Stimulated activated CD8-positive, alpha-beta memory T cell treated with anti-CD3 and anti-CD28 coated beads, Interleukin-4, amount 100 ng/mL, for 48 hours (primary cell): ENCODE measurements at places on chromosomes 7 and 10.
A peak's percentile ranks its signal among the peaks of the same experiment; 100 is the strongest.

DNA sequence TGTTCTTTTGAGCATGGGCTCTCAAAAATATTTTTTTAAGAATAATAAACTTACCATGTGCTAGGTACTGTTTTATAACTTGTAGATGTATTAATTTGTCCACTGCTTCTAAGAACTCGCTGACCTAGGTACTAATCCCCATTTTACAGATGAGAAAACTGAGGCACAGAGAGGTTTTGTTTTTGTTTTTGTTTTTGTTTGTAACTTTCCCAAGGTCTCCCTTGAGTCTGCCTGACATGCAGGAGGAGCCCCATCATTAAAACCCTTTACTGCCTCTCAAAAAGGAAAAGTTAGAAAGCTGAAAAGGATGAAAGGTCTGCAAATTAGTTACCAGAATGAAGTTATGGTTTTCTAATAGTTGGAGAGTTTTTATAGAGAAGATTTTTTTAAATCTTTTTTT is 38.5 kb upstream of the AGBL3 start:
- no peak for DNase-seq

GRCh38 chr7:70733090-70733489 is 398.9 kb upstream of the GALNT17 start:
- DNase-seq: no peak

GRCh38 chr7:17774248-17774647 is 166.0 kb downstream of the SNX13 start:
- no peak for DNase-seq

DNA sequence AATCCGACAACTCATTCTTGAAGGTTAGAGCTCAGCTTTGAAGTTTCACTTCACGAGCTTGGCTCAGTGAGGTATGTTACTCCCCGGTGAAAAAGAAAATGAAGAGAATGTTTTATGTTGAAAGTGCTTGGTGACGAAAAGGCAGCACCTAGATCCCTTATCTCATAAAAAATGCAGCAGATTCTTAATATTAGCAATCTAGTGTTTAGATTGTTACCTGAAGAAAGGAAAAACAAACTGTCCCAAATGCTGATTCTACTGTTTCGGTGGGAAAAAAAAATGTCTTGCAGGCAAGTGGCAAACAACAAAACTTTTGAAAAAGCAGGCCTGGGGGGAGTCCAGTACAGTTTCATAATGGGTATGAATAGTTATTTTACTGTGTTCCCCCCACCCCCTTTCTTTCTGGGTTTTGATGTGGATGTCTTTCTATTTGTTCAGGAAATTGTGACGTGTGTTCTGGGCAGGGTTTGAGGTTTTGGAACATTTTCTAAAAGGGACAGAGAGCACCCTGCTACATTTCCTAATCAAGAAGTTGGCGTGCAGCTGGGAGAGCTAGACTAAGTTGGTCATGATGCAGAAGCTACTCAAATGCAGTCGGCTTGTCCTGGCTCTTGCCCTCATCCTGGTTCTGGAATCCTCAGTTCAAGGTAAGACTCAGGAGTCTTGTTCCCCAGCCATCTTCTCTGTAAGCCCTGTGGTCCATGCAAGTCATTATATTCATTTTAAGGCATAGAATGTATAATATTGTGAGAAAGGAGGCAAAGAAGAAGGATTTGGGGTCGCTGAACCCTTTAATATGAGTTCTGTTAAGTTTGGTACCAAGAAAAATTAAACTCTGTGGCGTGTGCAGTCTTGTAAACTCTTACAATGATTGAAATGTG is at the start of gene SRGN:
TSS of gene SRGN (plus strand) at position 514 of the 881 bp plus-strand sequence. CDS start at position 569, 55 bp downstream.
- DNase-seq: peak; percentile 83

DNA sequence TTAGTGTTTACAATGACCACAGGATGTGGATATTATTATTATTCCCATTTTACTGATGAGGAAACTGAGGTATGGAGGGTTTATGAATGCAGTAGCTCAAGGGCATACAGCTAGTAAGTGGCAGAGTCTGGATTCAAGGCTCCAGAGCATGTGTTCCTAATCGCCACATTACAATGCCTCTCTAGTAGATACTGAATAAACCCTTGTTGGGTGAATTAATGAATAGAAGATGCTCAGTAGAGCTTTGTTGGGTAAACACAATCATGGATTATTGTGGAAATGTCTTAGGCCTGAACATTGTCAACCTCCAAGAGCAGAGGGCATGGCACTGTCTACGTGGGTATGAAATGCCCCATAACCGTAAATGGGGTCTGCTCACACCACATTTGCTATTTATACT is 545.3 kb downstream of the LRMDA start:
- DNase-seq: no peak

- no peak for DNase-seq
Measured at GRCh38 chr7:84549409-84549808, 354.8 kb upstream of the SEMA3A start.

DNA sequence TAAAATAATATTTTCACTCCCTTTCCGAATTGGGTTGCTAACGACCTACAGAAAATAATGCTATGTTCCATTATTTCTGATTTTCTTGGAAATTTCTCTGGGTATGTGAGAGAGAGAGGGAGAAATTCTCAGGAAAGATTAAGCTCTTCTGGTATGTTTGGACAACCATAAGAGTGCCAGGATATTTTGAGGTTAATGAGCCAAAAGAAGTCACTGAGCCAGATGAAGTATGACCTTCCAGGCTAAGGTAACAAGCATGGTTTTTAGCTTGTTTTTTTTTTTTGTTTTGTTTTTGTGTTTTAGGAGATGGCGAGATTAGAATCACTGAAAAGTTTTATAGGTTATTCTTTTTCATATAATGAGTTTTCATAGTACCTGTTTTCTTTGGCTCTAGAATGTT is 171.0 kb upstream of the FOXP2 start:
- no peak for DNase-seq

DNA sequence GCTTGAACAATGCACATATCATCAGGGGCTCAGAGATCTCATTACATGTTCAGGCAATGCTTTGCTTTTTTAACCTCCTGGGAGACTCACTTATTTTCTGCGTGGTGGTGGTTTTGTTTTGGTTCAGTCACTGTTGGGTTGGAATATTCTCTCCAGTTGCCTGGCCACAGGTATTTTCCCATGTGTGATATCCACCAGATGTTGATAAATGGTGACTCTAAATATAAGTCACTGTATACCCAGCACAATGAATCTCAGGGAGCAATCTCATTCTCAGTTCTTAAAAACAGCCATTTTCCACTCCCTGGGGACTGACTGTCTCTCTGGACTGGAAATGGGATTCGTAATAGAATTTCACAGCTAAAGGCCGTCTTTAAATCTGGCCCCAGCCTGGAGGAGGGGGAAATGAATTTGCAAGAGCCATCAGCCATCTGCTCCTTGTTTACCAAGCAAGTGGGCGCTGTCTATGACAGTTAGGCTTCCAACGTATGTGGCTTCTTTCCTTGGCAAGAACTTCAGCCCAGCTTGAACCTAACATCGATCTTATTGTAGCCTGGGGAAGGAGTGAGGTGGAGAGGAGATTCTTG is 1106.2 kb downstream of the NRG3 start:
- DNase-seq: no peak

DNA sequence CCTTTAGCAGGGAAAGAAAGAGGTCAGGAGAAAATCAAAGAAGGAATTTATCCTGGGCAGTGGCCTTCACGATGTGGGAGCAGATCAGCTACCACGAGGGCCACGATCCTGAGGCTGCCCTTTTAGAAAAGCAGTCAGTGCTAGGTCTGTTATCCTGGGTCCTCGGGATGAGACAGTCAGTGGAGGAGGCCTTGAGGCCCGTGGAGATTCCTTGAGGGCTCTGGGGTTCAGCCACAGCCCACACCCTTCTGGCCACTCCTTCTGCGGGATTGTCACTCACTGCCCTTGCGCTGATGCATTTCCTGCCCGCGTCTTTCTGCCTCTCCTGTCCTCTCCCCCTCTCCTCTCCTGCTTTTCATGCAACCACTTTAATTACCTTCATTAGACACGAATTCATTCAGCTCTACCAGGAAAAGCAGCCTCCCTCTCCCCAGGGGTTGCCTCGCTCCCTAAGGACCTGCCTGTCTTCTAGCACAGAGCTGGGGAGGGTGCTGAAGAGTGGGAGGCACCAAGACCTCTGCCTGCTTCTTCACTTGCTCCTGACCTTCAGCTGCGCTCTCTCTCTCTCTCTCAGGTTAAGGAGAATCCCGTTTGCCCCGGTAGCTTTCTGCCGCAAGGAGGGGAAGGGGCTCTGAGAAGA is 42.6 kb upstream of the LRRC4 start:
- no peak for DNase-seq

DNA sequence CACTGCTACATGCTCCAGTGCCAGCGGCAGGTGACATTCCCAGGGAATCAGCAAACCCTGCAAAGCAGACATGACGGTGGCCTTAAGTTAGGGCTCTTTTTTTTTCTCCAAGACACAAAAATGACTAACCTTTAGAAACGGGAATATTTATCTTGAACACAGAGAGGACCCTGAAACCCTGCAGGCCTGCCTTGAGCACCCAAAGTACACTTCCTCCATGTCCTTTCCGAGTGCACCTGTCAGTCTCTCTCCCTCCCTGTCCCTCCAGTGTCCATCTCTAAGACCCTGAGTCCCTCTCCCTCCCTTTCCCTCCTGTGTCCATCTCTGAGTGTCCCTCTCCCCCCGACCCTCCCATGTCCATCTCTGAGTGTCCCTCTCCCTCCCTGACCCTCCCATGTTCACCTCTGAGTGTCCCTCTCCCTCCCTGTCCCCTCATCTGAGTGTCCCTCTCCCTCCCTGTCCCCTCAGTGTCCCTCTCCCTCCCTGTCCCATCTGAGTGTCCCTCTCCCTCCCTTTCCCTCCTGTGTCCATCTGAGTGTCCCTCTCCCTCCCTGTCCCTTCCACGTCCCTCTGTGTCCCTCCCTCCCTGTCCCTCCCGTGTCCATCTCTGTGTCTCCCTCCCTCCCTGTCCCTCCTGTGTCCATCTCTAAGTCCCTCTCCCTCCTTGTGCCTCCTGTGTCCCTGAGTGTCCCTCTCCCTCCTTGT is 51.2 kb upstream of the CAMK2B start:
- DNase-seq: no peak

- DNase-seq: no peak
Measured at GRCh38 chr7:115208710-115209560, 287.0 kb downstream of the MDFIC start.

GRCh38 chr7:143390104-143390772 is 9.1 kb downstream of the ZYX start:
- DNase-seq: no peak

- no peak for DNase-seq
Measured at GRCh38 chr10:60277656-60278055, 112.0 kb downstream of the ANK3 start.

- no peak for DNase-seq
Measured at GRCh38 chr10:101561068-101561915, 26.8 kb downstream of the POLL start.

GRCh38 chr10:114035791-114036190 is 7.9 kb upstream of the ADRB1 start:
- no peak for DNase-seq

- no peak for DNase-seq
Measured at GRCh38 chr7:24800667-24801066, 43.4 kb upstream of the GSDME start.

DNA sequence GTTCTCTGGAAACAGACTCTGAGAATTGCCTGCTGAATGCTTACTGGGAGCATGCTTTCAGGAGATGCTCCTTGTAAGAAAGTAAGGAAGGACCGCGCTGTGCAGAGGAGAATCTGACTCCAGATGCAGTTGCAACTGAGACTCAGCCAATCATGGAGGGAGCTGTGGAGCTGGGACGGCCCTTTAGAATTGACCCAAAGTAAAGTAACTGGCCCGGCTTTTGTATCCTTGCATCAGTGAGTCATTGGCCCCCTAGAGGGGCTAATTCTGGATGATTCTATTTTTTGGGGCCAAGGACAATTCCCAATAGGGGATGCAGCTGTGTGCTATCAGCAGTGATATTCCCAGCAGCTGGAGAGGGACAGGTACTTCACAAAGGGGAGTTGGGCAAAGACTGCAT is 170.4 kb downstream of the PTEN start:
- DNase-seq: no peak

GRCh38 chr7:135758531-135758932 is 9.9 kb upstream of the FAM180A start:
- no peak for DNase-seq

DNA sequence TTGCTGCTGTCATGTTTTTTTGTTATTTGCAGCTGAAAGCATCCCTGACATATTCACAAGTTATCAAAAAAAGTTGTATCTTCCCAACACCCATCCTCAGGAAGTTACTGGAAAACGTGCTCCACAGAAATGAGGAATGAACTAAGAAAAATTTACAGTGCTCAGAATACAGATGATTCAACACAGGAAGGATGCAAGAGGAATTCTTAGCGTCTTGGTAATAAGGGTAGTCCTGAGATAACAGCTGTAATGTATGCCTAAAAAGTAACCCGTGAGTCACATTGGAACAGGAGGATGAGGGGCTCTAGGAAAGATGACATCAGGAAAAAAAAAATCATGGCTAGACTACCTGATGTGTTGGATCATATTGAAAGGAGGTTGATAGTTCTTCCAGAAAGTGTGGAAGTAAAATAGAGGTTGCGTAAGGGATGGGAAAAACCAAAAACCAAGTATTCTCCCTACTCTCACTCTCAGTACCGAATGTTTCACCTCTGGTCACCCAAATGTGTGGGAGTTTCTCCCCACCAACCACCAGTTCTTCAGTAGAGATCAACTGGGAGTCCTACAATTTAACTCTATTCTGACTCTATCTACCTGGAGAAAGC is 3.9 kb downstream of the ADAM12 start:
- DNase-seq: no peak

GRCh38 chr7:157519798-157520244 is 183.0 kb downstream of the DNAJB6 start:
- DNase-seq: peak; percentile 11

DNA sequence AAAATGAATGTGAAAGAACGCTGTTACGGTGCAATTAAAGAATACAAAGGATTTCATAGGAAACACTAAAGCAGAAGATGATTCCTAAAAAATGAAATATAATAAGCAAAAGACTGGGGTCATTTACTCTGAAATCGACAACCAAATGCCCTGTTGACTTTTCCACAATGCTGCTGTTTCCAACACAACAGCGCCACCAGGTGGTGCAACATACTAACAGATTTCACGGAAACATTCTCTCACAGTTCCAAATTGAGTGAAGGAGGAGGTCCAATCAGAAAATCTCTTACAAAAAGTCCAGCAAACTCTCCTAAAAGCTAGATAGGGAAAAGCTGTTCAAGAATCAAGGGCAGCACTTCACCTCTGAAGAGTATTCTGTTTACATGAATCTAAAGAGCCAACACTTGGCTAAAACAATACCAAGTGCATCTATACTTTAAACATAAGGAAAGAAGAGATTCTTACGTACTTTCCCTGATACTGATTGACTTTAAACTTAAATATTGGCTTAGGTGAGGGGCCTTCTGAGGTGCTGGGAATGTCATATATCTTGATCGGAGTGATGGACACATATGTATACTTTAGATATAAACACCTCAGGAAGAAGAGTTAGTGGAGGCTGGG is 55.9 kb downstream of the UPF2 start:
- DNase-seq: peak; percentile 85

DNA sequence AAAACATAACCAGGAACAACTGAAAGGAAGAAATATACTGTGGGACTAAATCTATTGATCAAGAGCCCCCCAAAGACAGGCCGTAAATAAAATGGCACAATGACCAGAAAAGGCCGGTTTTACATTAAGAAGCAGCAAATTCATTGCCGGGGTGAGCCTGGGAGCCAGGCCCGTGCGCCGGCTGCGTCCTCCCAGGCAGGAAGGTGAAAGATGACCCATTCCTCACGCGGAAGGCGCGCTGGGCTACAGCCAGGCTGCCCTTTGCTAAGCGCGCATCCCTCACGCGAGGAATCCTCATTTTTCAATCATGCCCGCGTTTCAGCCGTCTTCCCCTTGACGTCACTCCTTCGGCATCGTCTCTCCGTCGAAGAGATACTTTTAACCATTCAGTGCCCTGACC is 47.6 kb upstream of the MGMT start:
- DNase-seq: no peak

GRCh38 chr10:3226960-3227744 is 54.6 kb upstream of the PITRM1 start:
- no peak for DNase-seq
